ENCODE measurements at places on chromosomes 12 and 14.

- peak; percentile 64 for DNase-seq
Observed at GRCh38 chr12:63905544-63905943, 61.0 kb downstream of the SRGAP1 start.

GRCh38 chr12:101745481-101745880, 6.2 kb upstream of the SYCP3 start:
- DNase-seq, result peak; percentile 8

DNA sequence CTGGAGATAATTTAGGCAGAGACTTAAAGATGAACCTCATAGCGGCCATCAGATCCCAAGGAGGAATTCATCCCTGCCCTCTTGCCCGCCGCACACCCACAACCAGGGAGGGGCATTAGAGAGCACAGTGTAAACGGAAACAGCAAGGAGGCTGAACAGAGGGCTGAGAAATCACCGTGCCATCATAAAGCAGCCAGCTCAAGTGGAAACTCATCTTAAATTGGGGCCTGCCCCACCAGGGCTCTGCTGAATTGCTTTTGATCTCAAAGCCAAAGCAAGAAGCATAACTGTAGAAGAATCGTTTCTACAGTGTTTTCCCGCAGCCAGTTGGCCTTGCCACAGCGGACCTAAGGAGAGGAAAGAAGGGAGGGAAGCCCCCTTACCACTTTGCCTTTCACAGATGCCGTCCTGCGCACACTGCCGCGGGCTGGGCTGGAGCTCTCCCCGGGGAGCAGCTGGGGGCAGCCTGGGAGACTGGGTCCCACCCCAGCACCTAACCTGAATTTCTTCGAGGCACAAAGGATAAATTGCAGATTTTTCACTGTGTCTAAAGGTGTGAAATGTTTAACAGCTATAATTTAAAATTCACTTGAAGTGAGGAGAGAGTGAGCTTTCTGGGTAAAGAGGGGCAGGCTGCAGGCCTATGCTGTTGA, 51.8 kb upstream of the MMP17 start:
- DNase-seq, result no peak

DNA sequence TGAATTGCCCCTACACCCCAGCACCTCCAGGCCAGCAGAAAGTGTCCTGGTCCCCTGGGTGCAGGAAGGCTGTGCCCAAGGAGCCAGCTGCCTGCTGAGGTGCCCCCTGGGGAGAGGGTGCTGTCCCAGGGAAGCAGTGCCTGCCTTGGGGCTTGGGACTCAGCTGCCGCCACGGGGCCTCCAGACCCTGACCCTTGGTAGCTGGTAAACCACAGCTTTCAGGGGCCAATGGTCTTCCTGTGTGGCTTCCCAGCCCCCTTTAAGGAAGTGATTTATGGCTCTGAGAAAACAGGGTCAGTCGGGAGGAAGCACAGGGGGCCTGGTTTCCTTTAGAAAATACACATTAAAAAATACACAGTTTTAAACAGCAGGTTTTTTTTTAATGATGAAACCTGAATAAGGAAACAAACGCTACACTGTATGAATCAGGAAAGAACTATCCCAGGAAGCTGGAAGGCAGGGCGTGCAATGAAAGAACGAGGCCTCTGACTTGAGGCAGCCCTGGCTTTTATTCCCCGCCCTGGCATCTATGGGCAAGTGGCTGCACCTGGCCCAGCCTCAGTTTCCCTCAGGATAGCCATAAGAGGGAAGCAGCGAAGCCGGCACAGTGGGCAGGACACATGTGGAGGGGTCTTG, 40.6 kb upstream of the EML1 start:
- DNase-seq, result no peak

GRCh38 chr12:51636986-51637385, 46.0 kb downstream of the SCN8A start:
- DNase-seq, result no peak

GRCh38 chr14:66066981-66067776, 419.0 kb upstream of the CCDC196 start:
- DNase-seq, result peak; percentile 45

DNA sequence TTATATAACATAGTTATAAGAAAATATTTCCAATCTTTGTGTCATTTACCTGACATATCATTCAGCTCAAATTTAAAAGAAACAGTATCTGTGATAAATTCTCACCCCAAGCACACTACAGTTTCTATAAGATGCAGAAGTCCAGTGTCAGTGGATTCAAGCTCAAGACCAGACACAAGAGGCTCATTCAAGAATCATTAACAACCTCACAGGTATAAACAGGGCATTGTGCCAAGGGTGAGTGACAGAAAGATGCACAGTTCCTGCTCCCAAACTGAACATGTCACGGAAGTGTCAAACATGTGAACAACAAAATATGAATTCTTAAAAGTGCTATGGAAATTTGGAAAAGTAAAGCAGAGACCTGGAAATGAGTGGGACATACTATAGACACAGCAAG, 12.8 kb downstream of the ATP2B1 start:
- peak; percentile 76 for DNase-seq

DNA sequence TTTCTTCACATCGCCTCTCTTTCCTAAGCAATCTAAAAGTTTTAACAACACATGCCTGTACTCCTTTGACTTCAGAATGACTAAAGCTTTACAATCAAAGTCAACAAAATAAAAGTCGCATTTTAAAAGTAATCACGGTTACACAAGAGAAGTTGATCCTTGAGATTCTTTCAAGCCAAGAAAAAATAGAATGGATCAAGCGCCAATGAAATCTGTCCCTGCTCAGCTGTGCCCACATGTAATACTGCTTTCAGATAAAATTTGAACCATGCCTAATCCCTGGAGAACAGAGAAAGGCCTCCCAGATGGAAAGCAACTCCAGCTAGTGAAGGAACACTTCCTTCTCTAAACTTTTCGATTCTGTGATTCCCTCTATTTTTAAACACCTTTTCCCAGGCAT, 113.1 kb downstream of the FBXL14 start:
- no peak for DNase-seq

- DNase-seq, result no peak
Observed at GRCh38 chr14:92276074-92276473, 46.9 kb upstream of the SLC24A4 start.
